Body of pancreas (tissue), 4 donors: ENCODE measurements at places on chromosomes 16 and 17. TPM values are rescaled to one million over a fixed set of nuclear protein-coding genes. Genes with fewer than 3 reads are reported as not detected.
A peak's percentile ranks its signal among the peaks of the same experiment; 100 is the strongest.

Gene TNS4
- not detected for total RNA-seq

Gene MYO15A
- total RNA-seq: 1.3 TPM

Gene SPNS3
- total RNA-seq: not detected

Gene ITGAD
- not detected for total RNA-seq

Gene RPH3AL
- total RNA-seq: 89.5 TPM

Gene NOS2
- total RNA-seq: 0.33 TPM

GRCh38 chr16:28621481-28622155, 11.8 kb upstream of the SULT1A1 start:
- H3K27ac ChIP-seq: no peak overlapping the region
- no peaks in the 10 kb centered on the region for H3K27me3 ChIP-seq
- DNase-seq: no peak

- H3K4me3 ChIP-seq: peak overlapping the region; percentile 25
- H3K27me3 ChIP-seq: no peaks in the 10 kb centered on the region
- no peak for DNase-seq
- peak overlapping the region; percentile 90 for H3K27ac ChIP-seq
Measured at GRCh38 chr17:2852729-2853282, 56.6 kb downstream of the RAP1GAP2 start.

DNA sequence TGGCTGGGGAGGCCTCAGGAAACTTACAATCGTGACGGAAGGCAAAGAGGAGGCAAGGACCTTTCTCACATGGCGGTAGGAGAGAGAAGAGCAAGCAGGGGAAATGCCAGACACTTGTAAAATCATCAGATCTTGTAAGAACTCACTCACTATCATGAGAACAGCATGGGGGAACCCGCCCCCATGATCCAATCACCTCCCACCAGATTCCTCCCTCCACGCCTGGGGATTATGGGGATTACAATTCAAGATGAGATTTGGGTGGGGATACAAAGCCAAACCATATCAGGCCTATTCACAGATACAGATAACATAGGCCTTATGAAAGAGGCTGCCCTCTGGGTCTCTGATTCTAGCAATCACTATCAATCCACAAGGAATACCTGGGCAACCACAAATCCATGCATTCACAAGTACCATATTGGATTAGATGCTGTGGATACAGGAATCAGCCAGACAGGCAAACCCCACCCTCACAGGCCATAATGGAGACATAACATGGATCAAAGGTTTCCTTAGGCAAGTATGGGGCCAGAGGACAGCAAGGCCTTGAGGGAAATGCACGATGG, 284.9 kb downstream of the SOX9 start:
- no peak overlapping the region for H3K4me3 ChIP-seq
- peaks cover 31% of the 10 kb centered on the region for H3K4me1 ChIP-seq
- H3K27ac ChIP-seq: no peak overlapping the region
- H3K27me3 ChIP-seq: no peaks in the 10 kb centered on the region
- DNase-seq: no peak

- peak overlapping the region; percentile 57 for H3K27ac ChIP-seq
- H3K27me3 ChIP-seq: no peaks in the 10 kb centered on the region
- DNase-seq: no peak
- H3K4me3 ChIP-seq: no peak overlapping the region
- peaks cover 57% of the 10 kb centered on the region for H3K4me1 ChIP-seq
Measured at GRCh38 chr17:57939797-57940196, 15.4 kb downstream of the CUEDC1 start.

DNA sequence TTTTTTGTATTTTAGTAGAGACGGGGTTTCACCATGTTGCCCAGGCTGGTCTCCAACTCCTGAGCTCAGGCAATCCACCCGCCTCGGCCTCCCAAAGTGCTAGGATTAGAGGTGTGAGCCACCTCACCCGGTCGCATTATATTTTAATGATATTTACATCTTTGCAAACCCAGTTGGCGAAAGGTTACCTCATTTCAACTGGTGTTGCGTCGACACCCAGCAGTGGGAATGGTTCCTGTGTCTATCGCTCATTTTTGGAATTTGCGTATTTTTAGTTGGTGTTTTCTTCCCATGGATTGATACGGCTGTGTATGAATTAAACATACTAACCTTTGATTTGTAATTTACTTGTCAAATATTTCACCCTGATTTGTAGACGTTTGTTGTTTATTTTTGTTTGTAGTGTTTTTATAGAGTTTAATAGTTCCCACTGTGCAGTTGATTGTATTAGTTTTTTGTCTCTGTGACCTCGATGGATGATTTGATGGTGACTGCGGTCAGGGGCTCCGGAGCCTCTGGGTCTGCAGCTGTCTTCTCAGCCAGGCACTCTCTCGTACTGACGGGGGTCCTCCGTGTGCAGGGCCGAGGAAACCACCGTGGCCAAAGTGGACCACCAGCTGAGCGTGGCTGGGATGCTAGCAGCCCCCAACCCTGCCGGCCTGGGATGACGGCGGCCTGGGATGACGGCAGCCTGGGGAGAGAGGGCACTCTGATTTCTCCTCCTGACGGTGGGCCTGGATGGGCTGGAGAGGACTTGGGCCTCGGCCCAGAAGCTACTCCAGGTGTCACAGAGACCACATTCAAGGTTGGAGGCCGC, 4.0 kb downstream of the CD7 start:
- H3K4me1 ChIP-seq: no peaks in the 10 kb centered on the region
- no peaks in the 10 kb centered on the region for H3K27me3 ChIP-seq
- H3K27ac ChIP-seq: no peak overlapping the region
- DNase-seq: no peak
- no peak overlapping the region for H3K4me3 ChIP-seq
- H3K36me3 ChIP-seq: no peaks in the 10 kb centered on the region

DNA sequence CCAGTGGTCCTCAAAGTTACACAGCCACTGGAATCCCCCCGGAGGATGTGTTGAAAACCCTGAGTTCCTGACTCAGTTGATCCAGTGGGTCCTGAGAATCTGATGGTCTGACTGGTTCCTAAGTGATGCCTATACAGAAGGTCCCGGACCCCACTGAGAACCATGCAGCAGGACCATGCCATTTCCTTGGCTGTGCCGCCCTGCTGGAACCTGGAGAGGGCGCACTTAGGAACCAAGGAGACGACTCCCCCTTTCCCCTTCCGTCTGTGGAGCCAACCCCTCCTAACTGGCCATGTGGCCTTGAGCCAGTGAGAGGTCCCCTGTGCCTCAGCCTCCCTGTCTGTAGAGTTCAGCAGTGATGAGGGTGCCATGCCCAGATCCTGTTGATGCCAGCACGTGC, 22.0 kb downstream of the C16orf74 start:
- H3K27ac ChIP-seq: no peak overlapping the region
- H3K27me3 ChIP-seq: no peaks in the 10 kb centered on the region
- no peak for DNase-seq
- peaks cover 4% of the 10 kb centered on the region for H3K4me1 ChIP-seq

DNA sequence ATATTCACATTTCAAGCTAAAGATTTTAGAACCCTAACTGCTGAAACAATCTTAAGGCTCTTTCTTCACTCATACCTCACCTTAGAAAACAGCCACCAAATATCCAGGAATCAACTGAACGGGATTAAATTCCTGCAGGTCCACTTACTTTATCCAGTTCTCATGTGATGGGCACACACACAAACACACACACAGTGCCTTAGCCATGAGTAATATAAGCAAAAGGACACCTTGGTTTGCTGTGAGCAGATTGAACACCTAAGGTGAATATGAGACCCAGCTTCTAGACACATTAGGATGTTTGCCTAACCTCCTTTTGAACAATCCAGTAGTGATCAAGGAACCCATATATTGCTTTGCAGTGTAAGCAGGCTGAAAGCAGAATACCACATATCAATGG, 81.5 kb downstream of the TUBD1 start:
- H3K4me1 ChIP-seq: no peaks in the 10 kb centered on the region
- no peak overlapping the region for H3K27ac ChIP-seq

- H3K27me3 ChIP-seq: no peaks in the 10 kb centered on the region
- H3K4me1 ChIP-seq: peaks cover 33% of the 10 kb centered on the region
- H3K27ac ChIP-seq: peak overlapping the region; percentile 82
- H3K4me3 ChIP-seq: no peak overlapping the region
- H3K36me3 ChIP-seq: no peaks in the 10 kb centered on the region
- DNase-seq: peak; percentile 89
Measured at GRCh38 chr16:11133344-11133943, 122.6 kb downstream of the SOCS1 start.

- H3K36me3 ChIP-seq: no peaks in the 10 kb centered on the region
- no peaks in the 10 kb centered on the region for H3K27me3 ChIP-seq
- peak; percentile 80 for DNase-seq
- H3K4me3 ChIP-seq: no peak overlapping the region
Measured at GRCh38 chr17:81513753-81514488, 1.3 kb upstream of the ACTG1 start.

- no peak overlapping the region for H3K4me3 ChIP-seq
- H3K27me3 ChIP-seq: no peaks in the 10 kb centered on the region
- DNase-seq: no peak
- H3K27ac ChIP-seq: no peak overlapping the region
- H3K4me1 ChIP-seq: peaks cover 5% of the 10 kb centered on the region
Measured at GRCh38 chr17:67687511-67687910, 30.2 kb upstream of the NOL11 start.

- H3K27me3 ChIP-seq: no peaks in the 10 kb centered on the region
- peaks cover 14% of the 10 kb centered on the region for H3K4me1 ChIP-seq
- no peak overlapping the region for H3K4me3 ChIP-seq
- no peak overlapping the region for H3K27ac ChIP-seq
- no peaks in the 10 kb centered on the region for H3K36me3 ChIP-seq
Measured at GRCh38 chr16:54655121-54655590, 275.5 kb upstream of the IRX5 start.

- no peaks in the 10 kb centered on the region for H3K4me1 ChIP-seq
- H3K4me3 ChIP-seq: no peak overlapping the region
- H3K36me3 ChIP-seq: no peaks in the 10 kb centered on the region
- H3K27me3 ChIP-seq: no peaks in the 10 kb centered on the region
- DNase-seq: no peak
- H3K27ac ChIP-seq: no peak overlapping the region
Measured at GRCh38 chr17:17516941-17517720, 20.9 kb upstream of the RASD1 start.

GRCh38 chr17:29687596-29687995, 64.9 kb upstream of the CORO6 start:
- H3K4me1 ChIP-seq: no peaks in the 10 kb centered on the region
- no peaks in the 10 kb centered on the region for H3K27me3 ChIP-seq
- no peak for DNase-seq
- H3K27ac ChIP-seq: peak overlapping the region; percentile 14

- H3K36me3 ChIP-seq: no peaks in the 10 kb centered on the region
- peak; percentile 50 for DNase-seq
- no peaks in the 10 kb centered on the region for H3K27me3 ChIP-seq
- peak overlapping the region; percentile 65 for H3K27ac ChIP-seq
- no peak overlapping the region for H3K4me3 ChIP-seq
- H3K4me1 ChIP-seq: peaks cover 47% of the 10 kb centered on the region
Measured at GRCh38 chr17:72618001-72618509, 474.4 kb downstream of the SLC39A11 start.

- H3K27ac ChIP-seq: no peak overlapping the region
- no peaks in the 10 kb centered on the region for H3K27me3 ChIP-seq
- H3K4me3 ChIP-seq: no peak overlapping the region
- no peaks in the 10 kb centered on the region for H3K4me1 ChIP-seq
- no peaks in the 10 kb centered on the region for H3K36me3 ChIP-seq
Measured at GRCh38 chr16:11140867-11141266, 115.1 kb downstream of the SOCS1 start.
